Mammary epithelial cell (primary cell): ENCODE measurements at places on chromosomes 4 and X. TPM values are rescaled to one million over a fixed set of nuclear protein-coding genes. Genes with fewer than 3 reads are reported as not detected.

The PALLD gene
- total RNA-seq: 380 TPM

The ASMT gene
- total RNA-seq: not detected in 2 replicates

The ADGRA3 gene
- total RNA-seq: 42.3 and 48.0 TPM in 2 replicates

The PAGE2 gene
- total RNA-seq: not detected in 2 replicates

The GPM6B gene
- 146 TPM for total RNA-seq

The ARSJ gene
- 35.8 and 46.4 TPM in 2 replicates for total RNA-seq

The GRIA3 gene
- 0.73 TPM in 1 of 2 replicates, not detected in the other for total RNA-seq

The FGFBP2 gene
- total RNA-seq: not detected in 2 replicates

The BRS3 gene
- not detected in 2 replicates for total RNA-seq
